ENCODE measurements at places on chromosomes 16 and 17. TPM values are rescaled to one million over a fixed set of nuclear protein-coding genes. Genes with fewer than 3 reads are reported as not detected.

The SLC5A11 gene
- total RNA-seq, result 0.15 TPM

The P2RX5 gene
- total RNA-seq, result 10.7 TPM

The LUC7L gene
- total RNA-seq, result 148 TPM

The CCL15 gene
- total RNA-seq, result not detected

The SOCS3 gene
- 281 TPM for total RNA-seq

The C17orf100 gene
- 1.9 TPM for total RNA-seq
